ENCODE measurements at places on chromosomes 4 and X.

DNA sequence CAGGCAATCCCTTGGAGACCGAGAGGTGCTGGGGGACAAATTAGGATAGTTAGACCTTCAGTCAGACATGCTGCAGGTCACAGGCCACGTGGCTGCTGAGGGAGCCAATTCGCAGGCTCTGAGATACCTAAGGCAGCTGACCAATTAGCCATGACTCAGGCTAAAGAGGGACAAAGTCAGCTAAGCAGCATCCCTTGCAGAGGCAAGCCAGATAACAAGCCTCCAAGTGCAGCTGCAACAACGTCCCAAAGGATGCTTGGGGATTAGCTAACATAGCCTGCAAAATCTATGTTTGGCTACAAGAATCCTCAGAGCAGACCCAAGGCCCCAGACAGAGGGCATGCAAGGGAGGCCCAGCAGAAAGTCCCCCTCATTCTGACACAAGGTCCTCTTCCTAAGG is 93.5 kb downstream of the SEL1L3 start:
- no peak for DNase-seq

GRCh38 chr4:2168469-2169319 is 73.2 kb downstream of the HAUS3 start:
- no peak for DNase-seq

- no peak for DNase-seq
These were observed 894 bp upstream of the SH3RF1 start for GRCh38 chr4:169271692-169272007.

- no peak for DNase-seq
These were observed 57.7 kb upstream of the EDNRA start for GRCh38 chr4:147423229-147423628.

- DNase-seq = no peak
These were observed 319.1 kb upstream of the RPS6KA3 start for GRCh38 chrX:20585782-20586181.

- no peak for DNase-seq
These were observed 71.1 kb upstream of the ZCCHC13 start for GRCh38 chrX:74232859-74233258.

- DNase-seq = no peak
These were observed 112.5 kb downstream of the PDLIM5 start for GRCh38 chr4:94564252-94564651.

DNA sequence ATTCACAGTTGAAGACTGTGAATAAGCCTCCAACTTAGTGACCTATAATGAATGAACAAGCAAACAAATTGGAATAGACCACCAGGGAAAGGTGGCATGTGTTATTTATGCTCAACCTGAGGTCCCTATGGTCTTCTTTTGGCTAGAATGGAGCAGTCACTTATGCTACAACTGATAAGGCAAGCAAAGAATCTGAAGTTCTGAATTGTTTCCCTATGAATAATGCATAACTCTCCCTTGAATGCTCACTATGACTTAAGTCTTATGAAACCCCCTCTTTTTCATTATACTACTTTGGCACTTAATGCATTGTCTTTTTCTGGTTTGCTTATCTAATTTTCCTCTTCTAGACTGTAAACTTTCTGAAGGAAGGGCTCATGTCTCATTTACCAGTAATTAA is 2.6 kb downstream of the GIMD1 start:
- DNase-seq = no peak
